Caki2 (cell line): ENCODE measurements at places on chromosomes 7 and 10. TPM values are rescaled to one million over a fixed set of nuclear protein-coding genes. Genes with fewer than 3 reads are reported as not detected.

The AKR1D1 gene
- not detected in 2 replicates for total RNA-seq

The OR2A42 gene
- not detected in 2 replicates for total RNA-seq

The VAX1 gene
- 0.27 and 0.67 TPM in 2 replicates for total RNA-seq

The FBH1 gene
- total RNA-seq: 57.7 and 85.1 TPM in 2 replicates

The MACC1 gene
- not detected in 2 replicates for total RNA-seq

The FXYD4 gene
- total RNA-seq: not detected in 2 replicates

The ACTR3C gene
- 3.7 and 23.0 TPM in 2 replicates for total RNA-seq

The TMEM209 gene
- total RNA-seq: 4.0 and 4.5 TPM in 2 replicates

The LDB1 gene
- total RNA-seq: 14.9 and 22.7 TPM in 2 replicates

The ASZ1 gene
- total RNA-seq: not detected in 2 replicates

The CALHM1 gene
- not detected in 2 replicates for total RNA-seq

- DNase-seq: no peak
These were observed 30.3 kb downstream of the SLC29A3 start for GRCh38 chr10:71349406-71349805.

GRCh38 chr10:52757773-52758172 is 14.8 kb downstream of the MBL2 start:
- no peak for DNase-seq

DNA sequence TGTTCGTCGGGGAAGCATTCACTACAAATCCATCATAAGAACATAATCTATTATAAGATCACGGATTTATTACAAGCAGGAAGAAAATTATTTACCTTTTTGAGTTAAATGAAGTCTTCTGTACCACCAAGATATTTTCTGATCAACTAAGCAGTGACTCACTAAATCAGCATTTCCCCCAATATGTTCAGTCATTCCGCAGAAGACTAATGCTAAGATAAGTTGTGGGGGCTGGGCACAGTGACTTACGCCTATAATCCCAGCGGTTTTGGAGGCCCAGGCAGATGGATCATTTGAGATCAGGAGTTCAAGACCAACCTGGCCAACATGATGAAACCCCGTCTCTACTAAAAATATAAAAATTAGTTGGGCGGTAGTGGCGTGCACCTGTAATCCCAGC is 144.2 kb upstream of the EGR2 start:
- DNase-seq: no peak

- no peak for DNase-seq
These were observed 3.1 kb downstream of the CCDC126 start for GRCh38 chr7:23600236-23600635.

DNA sequence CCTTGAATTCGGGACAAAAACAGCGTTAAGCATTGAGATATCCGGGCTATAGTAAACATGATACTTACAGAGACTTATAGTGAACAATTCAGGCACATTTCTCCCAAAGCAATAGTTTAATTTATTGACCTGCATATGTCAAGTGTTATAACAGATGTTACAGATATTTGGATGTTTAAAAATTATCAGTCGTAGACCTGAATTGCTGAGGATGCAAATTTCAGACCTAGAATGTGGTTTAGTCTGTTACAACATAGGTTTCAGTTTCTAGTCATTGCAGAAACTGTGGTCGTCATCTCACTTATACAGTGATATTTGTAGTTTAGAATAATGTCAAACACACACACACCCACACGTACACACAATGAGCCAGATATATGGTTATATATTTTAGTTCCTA is 85.2 kb downstream of the VTI1A start:
- DNase-seq: no peak

GRCh38 chr7:23472956-23473843 is 2.9 kb upstream of the IGF2BP3 start:
- peak; percentile 65 for DNase-seq

GRCh38 chr7:130274296-130274695 is 7.6 kb downstream of the CPA2 start:
- DNase-seq: no peak

GRCh38 chr10:82249141-82249540 is 374.1 kb downstream of the NRG3 start:
- no peak for DNase-seq

DNA sequence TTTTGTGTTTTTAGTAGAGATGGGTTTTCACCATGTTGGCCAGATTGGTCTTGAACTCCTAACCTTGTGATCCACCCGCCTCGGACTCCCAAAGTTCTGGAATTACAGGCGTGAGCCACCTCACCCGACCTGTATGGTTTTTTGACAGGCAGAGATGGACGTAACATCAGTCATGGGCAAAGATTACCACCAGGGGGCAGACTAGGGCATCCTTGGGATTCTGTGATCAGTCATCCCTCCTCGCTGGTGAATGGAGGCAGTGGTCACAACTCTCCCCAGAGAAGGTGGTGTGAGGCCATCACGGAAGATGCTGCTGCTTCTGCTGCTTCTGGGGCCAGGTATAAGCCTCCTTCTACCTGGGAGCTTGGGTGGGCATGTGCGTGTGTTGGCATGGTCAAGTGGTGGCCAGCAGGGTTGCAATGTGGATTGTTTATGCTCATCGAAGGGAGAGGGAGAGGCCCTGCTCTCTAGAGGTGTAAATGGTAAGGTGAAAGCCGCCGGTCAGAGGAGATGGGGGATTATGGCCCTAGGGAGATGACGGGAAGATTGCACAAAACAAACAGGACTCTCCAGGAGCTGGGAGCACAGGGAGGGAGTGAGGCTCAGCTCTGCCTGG is 122.7 kb upstream of the PRSS1 start:
- DNase-seq: no peak

DNA sequence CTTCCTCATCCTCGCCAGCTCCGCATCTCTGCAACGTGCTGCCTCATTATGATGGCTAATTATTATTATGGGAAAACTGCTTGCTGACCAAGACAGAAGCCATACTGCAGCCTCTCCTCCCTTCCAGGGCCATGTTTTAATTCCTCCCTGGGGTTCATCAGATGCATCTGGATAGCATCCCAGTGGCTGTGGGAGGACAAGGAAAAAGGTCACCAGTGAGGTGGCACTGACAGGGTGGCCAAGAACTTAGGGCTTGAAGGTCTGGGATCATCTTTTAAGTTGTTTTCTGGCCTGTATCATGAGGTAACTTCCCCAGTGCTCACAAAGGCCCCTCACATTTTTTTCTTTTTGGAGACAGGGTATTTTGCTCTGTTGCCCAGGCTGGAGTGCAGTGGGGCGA is 39.6 kb downstream of the KCNH2 start:
- DNase-seq: no peak

DNA sequence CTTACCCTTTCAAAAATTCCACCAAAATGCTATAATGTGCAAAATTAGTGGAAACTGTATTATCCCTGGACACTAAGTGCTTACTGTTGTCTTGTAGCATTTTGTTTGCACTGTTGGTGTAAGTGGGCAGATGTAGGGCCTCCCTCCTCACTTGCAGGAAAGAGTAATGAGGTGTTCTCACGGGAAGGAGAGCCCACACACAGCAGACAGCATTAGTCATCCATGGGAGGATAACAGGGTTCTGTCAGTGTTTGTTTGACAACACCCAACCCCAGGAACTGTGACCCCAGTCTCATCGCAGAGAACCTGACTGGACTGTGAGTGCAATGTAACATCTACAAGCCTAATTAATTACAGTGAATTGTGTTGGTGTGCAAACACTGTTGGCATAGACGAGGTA is 58.7 kb upstream of the VSTM2A start:
- DNase-seq: no peak

- no peak for DNase-seq
These were observed 63.2 kb upstream of the PODXL start for GRCh38 chr7:131619336-131620305.

DNA sequence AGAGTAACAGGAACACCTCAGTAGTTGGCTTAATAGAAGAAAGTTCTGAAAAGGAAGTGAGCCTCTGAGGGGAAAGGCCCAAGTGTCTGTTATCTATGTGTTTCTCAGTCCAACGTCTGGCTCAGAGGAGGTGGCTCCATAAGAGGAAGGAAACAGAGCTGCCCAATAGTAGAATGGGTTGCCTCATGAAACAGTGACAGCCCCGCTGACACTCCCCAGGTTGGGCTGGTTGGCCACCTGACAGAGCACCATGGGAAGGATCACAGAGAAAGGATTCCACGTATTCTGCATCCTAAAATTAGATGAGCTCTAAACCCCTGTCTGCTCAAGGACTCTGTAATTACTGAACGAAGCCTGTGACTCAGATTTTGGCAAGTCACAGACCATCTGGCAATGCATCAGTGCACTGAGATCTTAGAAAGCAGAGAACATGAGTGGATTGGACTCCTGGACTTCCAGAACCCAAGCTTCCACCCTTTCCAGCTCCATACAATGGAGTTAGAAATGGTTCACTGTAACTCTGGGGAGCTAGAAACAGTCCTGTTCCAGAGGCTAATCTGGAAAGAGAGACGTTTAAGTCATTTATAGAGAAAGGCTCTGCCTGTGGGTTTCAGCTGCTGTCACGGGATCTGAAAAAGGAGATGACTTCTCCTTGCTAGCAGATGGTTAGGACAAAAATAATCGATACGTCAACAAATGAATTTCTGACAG is 2.9 kb downstream of the PKD2L1 start:
- no peak for DNase-seq

DNA sequence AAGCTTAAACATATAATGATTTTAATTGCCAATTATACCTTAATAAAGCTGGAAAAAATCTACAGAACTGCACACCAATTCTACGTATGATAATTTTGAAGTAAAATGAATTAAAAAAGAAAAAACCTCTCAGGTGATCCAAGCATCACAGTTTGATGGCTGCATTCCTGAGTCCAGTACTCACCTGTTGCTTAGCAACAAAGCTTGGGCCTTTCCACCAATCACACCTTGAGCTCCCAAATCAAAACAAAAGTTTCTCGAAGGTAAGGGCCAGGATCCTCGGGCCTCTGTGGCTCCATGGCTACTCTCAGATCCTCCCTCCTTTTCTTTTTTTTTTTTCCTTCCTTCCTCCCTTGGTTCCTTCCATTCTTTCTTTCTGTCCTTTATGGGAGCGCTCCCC is 137.2 kb upstream of the PCBD1 start:
- peak; percentile 11 for DNase-seq

DNA sequence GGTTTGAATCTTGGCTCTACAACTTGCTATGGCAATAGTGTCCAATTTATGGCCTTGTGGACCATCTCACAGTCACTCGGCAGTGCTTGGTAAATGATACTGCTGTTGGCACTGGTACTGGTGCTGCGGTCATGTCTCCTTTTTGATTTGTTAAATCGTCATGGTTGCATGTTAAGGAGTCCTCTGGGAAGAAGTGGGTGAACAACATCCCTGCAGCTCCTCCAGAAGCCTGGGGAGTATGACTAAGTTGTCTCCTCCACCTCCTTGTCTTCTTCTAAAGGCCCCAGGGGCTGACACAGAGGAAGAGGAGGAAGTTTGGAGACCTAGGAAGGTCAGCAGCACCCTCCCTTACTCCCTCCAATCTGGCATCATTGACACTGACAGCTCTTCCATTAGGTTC is 8.5 kb downstream of the ITPRIP start:
- no peak for DNase-seq

- peak; percentile 19 for DNase-seq
These were observed 8.7 kb downstream of the ZNF37A start for GRCh38 chr10:38102880-38103279.

DNA sequence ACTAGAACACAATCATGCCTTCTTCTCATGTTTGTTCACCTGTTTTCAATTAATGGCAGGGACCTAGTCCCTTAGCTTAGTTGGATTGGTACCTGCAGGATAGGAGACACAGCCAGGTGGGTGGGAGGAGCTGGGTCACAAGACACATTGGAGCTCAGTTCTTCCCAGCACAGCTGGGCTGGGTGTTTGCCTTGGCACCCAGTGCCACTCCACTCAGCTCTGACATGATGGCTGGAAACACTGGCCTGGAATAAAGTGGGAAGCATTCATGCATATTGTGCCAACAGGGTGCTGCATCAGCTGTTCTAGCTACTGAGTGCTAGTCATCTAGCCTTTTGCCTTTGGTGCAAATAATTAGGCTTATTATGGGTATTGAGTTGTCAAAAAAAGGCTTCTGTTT is 226.1 kb downstream of the PTEN start:
- no peak for DNase-seq
